Cardiac fibroblast (primary cell): ENCODE measurements at places on chromosomes 5 and 9.

DNA sequence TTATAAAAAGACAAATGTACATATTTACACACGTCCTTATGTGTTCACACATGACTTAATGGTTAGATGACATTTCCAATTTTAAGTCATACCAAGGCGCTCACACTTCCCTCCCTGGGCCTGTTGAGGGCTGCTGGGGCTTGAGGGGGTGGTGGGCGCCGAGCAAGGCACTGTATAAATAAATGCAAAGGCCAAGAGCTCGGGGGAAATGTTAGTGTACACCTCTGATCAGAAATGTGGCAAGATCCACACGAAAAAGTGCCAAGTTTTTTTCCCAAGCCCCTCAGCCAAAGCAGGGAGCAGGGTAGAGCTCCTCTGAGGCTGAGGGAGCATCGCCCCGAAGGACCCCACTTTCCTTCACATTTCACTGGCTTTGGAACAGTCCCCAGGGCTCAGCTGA is 7.5 kb downstream of the IRF1 start:
- no peak for DNase-seq

DNA sequence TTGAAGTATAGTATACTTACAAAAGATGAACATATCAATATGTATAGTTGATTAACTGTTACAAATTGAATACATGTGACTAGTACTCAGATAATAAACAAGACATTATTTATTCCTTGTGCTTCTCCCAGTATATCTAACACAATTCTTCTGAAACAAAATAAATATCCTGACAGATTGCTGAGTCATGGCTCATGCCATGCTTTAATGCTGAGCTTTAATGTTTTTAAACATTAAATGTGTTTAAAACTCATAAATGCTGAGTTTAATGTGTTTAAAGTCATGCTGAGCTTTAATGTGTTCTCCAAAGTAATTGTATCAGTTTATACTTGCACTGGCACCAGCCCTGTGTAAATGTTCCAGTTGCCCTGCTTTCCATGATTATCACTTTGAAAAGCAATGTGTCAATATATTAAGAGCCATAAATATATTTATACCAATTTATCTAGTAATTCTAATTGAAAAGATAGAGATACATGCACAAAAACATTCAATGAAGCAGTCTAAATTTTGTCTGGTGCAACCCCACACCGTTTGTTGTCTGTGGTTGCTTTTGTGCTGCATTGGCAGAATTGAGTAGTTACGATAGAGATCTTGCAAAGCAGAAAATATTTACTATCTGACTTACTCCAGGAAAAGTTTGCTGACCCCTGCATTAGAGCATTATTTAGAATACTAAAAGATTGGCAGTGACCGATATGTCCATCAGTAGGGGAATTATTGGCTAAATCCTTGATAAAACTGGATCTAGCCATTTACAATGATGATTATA is 15.7 kb downstream of the KIAA1958 start:
- DNase-seq = no peak

DNA sequence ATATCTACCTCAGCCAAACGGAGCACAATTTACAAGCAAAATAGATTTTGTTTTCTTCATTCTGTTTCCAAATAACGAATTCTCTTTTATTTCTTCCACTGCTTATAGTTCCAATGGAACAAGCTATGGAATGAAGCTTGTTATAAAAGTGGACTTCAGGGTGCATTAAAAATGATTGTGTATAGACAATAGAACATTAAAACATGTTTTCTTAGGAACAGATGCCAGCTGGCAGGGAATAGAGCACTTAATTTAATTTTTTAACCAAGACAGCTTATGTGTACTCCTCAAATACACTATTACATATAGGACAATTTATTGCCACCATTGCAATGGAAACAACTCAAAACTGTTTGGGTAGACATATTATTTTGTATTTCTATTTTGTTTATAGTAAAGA is 860.1 kb upstream of the TYRP1 start:
- no peak for DNase-seq

- DNase-seq = no peak
Observed at GRCh38 chr5:10277773-10278630, 27.9 kb downstream of the CCT5 start.

DNA sequence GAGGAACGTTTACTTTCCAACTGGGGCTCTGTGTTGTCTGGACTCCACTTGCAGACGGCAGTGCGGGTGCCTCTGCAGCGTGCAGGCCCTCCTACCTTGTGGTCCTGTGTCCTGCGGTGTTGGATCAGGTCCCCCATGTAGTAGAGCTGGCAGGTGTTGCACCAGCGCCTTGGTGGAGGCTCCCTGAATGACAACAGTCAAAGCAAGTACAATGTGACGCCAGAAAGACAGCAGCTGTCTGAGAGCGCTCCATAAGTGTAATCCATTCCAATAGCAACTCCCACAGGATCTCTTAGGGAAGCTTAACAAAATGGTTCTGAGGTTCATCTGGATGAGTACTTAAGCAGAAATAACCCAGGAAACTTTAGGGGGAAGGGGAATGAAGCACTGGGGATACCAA is 9.9 kb downstream of the BBLN start:
- no peak for DNase-seq

DNA sequence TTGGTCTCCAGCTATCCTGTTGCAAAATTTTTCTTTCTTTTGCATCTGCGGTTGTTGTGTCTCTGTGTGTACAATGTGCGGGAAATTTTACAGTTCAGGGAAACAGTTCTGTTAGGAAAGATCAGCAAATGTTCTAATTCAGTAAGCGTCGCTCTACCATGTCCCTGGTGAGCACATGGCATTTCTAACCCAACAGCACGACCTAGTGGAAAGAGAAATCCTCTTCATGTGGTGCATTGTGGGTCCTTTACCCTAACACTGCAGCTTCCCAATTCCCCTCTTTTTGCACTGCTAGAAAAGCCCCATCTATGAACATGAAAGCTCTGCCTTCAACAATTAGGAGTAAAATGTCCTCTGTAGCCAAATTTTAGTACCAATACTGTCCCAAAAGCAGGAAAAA is 974.2 kb upstream of the CDH9 start:
- peak; percentile 2 for DNase-seq

DNA sequence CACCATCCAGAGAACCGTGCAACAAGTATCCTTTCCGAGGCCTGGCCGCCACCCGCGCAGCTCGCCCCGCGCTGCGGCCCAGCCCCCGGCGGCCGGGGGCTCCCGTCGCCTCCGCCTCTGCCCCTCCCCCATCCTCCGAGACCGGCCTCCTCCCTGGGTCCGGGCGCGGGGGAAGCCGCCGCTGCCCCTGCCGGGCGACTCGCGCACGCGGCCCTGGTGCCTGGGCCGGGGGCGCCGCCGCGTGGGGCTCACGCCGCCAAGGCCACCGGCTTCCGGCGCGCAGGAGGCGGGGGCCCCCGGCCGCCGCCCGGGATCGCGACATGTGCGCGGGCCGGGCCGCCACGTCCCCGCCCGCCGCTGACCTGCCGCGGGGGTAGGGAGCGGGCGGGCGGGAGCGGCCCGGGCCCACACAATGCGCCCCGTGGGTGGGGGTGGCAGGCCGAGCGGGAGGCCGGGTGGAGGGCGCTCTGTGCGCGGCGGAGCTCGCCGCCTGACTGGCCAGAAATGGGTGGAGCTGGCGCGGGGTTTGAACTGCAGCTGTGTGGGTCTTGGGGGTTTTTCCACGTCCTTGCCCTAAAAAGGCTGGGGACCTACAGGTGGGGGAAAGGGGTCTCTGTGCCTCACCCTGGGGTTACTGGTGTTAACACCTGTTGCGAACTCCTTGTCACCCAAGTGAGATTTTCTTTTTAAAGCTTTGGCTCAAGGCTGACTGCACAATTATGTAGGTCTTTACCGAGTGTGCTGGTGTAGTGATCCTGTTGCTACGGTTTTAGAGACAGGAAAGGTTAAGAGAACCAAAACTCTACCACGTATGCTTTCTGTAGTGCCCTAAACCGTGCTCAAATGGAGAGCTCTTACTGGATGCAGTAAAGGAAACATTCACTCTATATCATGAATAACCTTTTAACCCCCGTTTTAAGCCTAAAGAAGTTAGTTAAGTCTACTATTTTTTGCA is 32.3 kb downstream of the TNPO1 start:
- no peak for DNase-seq

- no peak for DNase-seq
Observed at GRCh38 chr5:22557251-22557650, 295.9 kb downstream of the CDH12 start.

- DNase-seq = no peak
Observed at GRCh38 chr9:22308177-22308576, 138.4 kb upstream of the DMRTA1 start.

DNA sequence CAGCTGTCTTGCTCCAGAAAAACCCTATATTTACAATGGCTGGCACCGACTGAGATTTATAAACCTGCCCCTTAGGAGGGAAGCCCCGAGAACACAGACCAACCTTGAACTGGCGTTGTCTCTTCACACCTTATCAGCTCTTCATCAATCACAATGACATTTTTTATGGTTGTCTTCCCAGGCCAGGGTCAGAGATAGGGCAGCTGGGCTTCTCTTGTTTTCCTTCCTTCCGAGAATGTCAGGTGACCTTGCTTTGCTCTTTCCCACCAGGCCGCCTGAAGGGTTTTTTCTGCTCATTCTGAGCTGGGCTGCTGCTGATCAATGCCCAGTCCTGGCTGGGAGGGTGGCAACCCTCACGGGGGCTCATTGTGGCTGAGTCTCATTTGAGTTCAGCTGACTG is 619.1 kb downstream of the CCDC171 start:
- no peak for DNase-seq

DNA sequence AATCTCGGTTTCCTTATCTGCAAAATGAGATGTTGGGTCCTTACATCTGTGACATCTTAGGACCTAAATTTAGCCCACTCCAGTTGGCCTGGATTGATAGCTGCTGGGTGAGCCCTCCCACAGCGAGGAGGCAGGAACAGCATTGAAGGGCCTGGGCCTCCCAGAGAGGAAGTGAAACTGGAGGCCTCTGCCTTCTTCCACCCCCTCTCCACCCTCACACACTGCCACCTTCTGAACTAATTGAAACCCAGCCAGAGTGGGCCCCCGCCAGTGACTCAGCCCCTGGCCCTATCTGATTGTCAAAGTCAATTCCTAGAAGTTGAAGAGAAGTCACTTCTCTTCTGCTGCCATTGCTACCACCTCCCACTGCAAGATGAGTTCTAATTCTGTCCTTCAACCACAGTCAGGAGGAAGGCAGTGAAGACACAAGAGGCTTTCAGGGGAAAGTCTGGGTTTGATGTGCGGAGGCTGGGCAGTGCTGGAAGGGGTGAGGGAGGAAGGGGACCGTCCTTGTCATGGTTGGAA is 55.2 kb upstream of the NEK6 start:
- peak; percentile 52 for DNase-seq

DNA sequence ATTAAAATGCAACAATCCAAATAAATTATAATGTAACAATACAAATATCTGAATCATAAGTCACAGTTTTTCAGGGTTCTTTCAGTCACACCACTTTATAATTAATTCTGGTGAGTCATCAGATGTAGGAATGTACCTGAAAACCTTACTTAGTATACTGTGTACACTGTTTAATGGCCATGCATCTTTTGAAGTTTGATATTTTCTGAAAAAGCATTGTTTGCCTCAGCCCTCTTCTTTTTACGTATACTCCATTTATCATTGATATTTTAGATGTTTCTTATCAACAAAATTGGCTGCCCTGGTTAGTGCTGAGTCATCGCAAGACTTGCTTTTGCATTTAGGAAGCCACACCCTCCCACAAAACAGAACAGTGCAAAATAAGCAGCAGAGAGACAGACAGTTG is 218.6 kb downstream of the PJA2 start:
- DNase-seq = peak; percentile 71

DNA sequence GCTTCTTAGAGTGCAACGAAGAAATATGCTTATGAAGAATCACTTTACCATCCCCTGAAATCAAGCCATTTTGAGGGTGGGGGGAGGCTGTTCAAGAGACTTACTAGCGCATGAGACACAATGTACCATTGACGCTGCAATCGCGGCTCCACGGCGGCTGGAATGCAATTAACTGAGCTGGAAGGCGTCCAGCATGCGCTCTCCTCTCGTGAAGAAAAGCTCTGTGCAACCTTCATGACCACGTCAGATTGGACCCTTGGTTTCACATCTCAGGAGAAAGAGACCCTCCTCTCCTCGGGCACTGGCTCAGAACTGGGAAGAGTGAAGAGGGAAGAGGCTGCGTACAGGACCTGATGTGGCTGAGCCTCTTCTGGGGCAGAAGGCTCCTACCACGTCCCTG is 138.5 kb upstream of the IRX2 start:
- no peak for DNase-seq

DNA sequence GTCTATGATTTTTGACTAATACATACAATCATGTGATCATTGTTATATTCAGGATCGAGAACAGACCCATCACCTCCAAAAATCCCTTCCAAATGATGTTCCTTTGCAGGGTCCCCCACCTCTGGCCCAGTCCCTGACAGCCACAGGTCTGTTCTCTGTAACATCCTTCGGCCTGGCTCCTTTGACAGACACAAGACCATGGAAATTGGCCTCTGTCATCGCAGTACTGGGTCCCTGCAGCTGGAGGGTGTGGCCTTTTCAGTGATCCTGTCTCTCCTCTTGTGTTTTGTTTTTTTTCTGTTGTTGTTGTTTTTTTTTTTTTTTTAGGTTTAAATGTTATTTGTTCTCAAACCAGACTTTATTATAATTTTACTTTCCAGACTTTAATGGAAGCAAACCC is 27.4 kb upstream of the ANKRD33B start:
- DNase-seq = no peak

GRCh38 chr5:132628814-132629213 is 29.2 kb upstream of the IL13 start:
- no peak for DNase-seq

GRCh38 chr9:69444021-69444420 is 119.0 kb downstream of the ENTREP1 start:
- DNase-seq = peak; percentile 87

DNA sequence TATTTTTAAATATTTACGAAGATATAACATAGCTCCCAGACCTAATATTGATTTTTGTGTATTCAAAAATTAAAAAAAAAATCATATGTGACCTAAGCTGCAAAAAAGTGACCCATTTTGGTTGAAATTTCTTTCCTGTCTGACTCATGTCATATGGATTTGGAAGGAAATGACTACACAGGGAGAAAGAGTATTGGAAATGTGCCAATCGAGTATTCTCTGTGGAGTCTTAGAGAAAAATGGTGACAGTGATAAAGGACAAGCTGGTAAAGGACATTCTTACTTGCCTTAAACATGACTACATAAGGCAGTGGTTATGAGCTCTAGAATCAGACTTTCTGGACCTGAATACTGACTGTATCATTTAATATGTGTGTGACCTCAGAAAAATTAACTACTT is 262.9 kb upstream of the PTPRD start:
- DNase-seq = peak; percentile 89

- no peak for DNase-seq
Observed at GRCh38 chr9:18710065-18710464, 236.1 kb downstream of the ADAMTSL1 start.

GRCh38 chr9:116370556-116370955 is 217.0 kb downstream of the PAPPA start:
- no peak for DNase-seq

DNA sequence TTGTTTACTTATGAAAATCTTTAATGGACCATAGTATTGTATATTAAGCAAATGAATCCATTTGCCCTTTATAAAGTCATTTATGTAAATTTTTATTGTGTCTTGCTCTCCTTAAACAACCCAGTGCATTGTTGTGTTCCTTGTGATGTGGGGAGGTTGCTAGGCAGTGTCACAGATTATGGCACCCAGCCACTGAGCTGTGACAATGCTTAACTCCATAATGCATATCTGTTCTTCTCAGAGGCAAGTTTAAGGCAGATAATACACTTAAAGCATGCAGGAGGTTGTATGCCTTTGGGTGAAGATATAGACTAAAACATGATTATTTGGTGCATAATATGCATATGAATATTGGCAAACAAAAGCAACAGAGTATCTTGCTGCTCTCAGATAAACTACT is 269.6 kb upstream of the RIOK2 start:
- DNase-seq = peak; percentile 7
